ENCODE measurements at places on chromosomes 6 and 20. TPM values are rescaled to one million over a fixed set of nuclear protein-coding genes. Genes with fewer than 3 reads are reported as not detected.

- H3K4me3 ChIP-seq = no peak overlapping the region
- no peak for DNase-seq
- no peaks in the 10 kb centered on the region for H3K36me3 ChIP-seq
- no peaks in the 10 kb centered on the region for H3K27me3 ChIP-seq
These were observed 115.7 kb upstream of the CLDN20 start for GRCh38 chr6:155147958-155148663.

DNA sequence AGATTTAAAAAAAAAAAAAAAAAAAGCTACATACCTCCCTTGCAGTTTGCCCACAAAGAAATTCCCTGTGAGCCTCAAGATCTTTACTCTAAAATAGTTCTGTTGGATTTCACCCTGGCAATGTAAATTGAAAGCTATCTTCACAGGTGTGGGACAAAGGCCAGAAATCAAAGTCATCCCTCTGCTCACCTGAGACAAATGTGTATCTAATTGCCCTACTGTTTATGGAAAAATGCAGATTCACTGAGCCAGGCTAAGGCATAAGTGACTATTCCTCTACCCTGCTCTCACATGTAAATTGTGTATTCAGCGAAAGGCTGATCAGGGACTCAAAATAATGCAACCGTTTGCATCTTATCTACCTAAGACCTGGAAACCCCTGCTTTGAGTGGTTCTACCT is 98.5 kb upstream of the SHLD1 start:
- H3K4me3 ChIP-seq = no peak overlapping the region
- no peaks in the 10 kb centered on the region for H3K27me3 ChIP-seq
- DNase-seq = no peak
- no peaks in the 10 kb centered on the region for H3K36me3 ChIP-seq

DNA sequence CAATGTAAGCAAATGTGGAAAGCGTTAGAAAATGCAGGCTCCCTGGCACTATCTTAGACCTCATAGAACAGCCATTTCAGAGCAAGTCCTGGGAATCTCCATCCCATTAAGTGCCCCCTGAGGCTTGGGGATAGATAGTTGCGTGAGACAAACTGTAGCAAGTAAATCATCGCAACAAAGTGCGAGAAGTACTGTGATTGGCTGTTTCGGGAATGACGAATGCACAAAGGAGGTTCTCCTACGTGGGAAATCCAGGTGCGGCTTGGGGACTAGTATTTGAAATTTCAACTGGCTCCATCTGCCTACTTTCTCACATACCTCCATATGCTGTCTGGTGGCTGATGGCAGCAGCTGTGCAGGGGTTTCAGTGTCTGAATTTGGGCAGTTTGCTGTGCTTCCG is 84.5 kb downstream of the PLEKHG1 start:
- no peak overlapping the region for H3K4me3 ChIP-seq
- no peaks in the 10 kb centered on the region for H3K36me3 ChIP-seq
- DNase-seq = no peak
- no peak overlapping the region for H3K27ac ChIP-seq
- H3K4me1 ChIP-seq = peaks cover 9% of the 10 kb centered on the region

DNA sequence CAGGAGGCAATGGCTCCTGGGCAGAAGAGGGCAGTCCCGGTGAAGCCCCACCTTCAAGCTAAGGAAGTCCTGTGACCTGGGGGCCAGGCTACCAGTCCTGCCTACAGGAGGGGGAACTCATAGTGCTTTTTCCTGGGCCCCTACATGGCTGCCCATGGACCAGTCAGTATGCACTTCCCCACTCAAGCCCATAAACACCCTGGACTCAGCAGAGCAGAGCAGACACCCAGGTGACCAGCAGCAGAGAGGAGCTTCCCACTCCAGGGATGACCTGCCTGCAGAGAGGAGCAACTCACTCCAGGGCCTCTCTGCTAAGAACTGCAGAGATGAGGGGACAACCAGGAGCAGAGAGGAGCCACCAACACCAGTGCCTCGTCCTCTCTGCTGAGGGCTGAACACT is 14.3 kb upstream of the ABCC10 start:
- H3K27me3 ChIP-seq = no peaks in the 10 kb centered on the region
- no peak for DNase-seq
- H3K27ac ChIP-seq = no peak overlapping the region
- H3K4me1 ChIP-seq = peaks cover 3% of the 10 kb centered on the region
- no peak overlapping the region for H3K4me3 ChIP-seq

Gene SCGN
- total RNA-seq = not detected

Gene FAM83C
- total RNA-seq = not detected
